ENCODE measurements at places on chromosomes 11 and 22.

GRCh38 chr11:57964660-57965059 lies 59.0 kb upstream of the OR9Q1 start:
- no peak for DNase-seq

DNA sequence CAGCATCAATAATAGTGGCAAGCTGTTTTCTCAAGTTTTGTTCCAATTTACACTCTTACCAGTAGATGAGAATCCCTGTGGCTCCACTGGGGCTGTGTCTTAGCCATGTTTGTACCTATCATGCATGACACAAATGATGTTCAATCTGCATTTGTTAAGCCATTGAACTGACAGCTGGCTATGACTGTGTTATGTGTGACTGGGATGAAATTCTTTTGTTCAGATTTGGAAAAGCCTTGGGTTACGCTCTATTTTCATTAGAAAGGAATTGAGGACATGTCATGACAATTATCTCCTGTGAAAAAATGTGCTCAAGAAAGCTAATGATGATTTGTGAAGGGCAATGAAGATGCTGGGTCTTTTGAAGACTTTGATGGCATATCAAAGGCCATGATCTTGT lies 201.8 kb upstream of the LARGE1 start:
- no peak for DNase-seq

DNA sequence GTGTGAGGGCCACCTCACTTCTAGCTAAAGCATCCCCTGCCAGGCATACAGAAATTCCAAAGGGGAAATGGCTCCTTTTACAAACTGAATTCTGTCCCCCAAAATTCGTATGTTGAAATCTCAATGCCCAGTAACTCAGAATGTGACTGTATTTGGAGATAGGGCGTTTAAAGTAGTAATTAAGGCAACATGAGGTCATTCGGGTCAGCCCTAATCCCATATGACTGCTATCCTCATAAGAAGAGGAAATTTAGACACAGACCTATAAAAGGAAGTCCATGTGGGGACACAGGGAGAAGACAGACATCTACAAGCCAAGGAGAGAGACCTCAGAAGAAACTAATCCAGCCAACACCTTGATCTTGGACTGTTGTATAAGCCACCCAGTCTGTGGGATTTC lies 119.1 kb downstream of the CHST1 start:
- no peak for DNase-seq

GRCh38 chr11:33574331-33574730 lies 126.3 kb downstream of the C11orf91 start:
- DNase-seq, result peak; percentile 83

- DNase-seq, result no peak
Observed at GRCh38 chr11:8671651-8672062, 10.8 kb downstream of the TRIM66 start.

DNA sequence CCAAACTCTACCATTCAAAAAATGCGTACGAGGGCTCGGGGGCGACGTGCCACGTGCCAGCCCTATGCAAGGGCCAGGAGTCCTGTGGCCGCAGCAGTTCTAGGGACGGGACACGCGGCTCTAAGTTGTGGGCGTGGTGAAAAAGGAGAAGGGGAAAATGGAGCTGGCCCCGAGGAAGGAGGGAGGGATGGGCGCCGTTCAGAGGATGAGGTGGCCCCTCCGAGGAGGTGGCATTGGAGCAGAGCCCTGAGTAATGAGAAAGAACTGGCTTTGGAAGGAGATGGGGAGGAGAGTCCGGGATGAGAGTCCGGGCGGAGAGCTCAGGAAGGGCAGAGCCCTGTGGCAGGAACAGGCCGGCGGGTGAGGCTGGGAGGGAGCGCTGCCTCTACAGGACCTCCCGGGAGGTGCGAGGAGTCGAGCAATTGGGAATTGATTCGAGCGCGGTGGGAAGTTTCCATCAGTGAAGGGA lies 21.0 kb downstream of the OTUB1 start:
- DNase-seq, result peak; percentile 21

- no peak for DNase-seq
Observed at GRCh38 chr11:34860518-34860917, 55.7 kb downstream of the APIP start.

- DNase-seq, result no peak
Observed at GRCh38 chr11:134152696-134153095, 71.1 kb downstream of the NCAPD3 start.

- peak; percentile 67 for DNase-seq
Observed at GRCh38 chr22:27336151-27337090, 465.1 kb downstream of the MN1 start.

DNA sequence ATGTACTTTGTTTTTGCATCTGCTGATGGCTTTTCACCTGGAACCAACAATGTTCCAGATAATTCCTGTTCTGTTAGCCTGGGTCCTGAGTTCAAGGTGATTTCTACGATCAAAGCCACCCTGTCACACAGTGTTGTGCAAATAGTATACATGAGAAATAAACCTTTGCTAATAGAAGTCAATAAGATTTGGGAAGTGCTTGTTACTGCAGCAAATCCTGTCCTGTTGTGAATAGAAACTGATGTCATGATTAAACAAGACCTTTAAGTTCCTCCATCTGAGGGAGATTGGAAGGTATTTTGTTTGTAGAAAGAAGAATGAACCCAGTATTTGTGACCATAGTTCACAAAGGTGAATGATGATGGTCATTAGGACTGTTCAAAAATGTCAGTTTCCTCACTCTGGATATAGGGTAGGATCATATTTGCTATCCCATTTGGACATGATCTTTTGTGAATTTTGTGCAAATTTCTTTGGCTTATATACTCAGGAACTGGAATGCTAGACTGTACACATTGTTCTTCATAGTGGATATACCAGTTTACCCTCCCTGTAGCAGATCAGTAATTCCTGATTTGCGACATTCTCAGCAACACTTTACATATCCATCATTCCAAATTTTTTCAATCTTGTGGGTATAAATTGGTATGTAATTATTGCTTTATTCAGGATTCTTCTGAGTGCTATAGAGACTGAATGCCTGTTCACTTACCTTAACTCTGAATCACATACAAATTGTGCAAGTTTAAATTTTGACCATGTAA lies 428.5 kb downstream of the METTL15 start:
- no peak for DNase-seq

DNA sequence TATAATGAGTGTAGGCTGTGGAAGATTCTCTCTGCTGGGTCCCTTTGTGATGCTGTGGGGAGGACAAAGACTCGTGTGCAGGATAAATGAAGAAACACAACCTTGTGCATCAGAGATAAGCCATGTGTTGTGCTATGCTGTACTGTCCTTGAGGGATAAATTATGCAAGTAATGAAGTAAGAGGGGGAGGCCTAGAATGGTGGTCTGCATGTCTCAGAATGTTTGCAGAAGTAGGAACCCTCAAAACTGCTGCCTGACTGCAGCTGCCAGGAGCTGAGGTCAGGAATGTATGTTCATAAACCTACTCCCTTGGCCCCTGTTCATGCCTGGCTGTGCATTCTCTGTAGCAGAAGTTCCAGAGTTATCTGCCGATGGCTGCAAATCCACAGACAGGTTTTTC lies 4.6 kb upstream of the SMCO4 start:
- no peak for DNase-seq

- DNase-seq, result no peak
Observed at GRCh38 chr11:120786206-120786735, 237.6 kb upstream of the TBCEL start.

- DNase-seq, result peak; percentile 96
Observed at GRCh38 chr11:11813288-11813962, 28.3 kb upstream of the USP47 start.

DNA sequence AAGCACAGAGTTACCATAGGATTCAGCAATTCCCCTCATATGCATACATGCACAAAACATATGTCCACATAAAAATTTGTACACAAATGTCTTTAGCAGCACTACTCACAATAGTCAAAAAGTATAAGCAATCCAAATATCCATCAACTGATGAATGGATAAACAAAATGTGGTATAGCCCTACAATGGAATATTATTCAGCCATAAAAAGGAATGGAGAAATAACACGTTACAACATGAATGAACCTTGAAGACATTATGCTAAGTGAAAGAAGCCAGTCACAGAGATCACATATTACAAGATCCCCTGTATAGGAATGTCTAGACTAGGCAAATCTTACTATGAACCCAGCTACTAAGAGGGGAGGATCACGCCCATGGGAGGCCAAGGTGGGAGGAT lies 7.2 kb downstream of the PRR14L start:
- DNase-seq, result no peak

- DNase-seq, result peak; percentile 58
Observed at GRCh38 chr11:48006301-48006992, 26.1 kb downstream of the PTPRJ start.

DNA sequence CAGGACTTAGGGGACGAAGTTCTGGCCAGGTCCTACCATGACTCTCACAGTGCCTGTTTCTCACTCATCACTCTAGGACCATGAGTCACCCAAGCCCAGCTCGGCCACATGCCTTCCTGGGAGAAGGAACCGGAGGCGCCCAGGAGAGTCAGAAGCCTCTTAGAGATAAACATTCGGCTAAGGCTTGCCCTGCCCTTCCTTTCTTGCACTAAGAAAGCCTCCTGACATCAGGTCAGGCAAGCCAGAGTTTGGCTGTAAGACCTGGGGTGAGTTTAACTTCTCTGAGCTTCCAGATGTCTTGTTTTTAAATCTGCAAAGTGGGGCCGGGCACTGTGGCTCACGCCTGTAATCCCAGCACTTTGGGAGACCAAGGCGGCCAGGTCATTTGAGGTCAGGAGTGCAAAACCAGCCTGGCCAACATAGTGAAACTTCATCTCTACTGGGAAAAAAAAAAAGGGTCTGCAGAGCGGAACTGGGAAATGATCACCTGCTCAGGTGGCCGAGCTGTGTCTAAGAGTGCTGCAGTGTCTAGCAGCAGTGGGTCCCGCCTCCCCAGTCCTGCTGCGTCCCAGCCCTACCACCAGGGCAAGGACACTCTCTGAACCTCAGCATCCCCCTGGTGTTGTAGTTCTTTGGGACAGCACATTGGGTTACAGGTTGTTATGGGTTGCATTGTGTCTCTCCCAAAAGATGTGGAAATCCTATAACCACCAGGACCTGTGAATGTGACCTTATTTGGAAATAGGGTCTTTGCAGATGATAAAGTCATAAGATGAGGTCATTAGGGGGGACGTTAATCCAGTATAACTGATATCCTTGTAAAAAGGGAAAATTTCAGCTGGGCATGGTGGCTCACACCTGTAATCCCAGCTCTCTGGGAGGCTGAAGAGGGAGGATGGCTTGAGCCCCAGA lies 1.8 kb upstream of the CARS1 start:
- DNase-seq, result peak; percentile 78

DNA sequence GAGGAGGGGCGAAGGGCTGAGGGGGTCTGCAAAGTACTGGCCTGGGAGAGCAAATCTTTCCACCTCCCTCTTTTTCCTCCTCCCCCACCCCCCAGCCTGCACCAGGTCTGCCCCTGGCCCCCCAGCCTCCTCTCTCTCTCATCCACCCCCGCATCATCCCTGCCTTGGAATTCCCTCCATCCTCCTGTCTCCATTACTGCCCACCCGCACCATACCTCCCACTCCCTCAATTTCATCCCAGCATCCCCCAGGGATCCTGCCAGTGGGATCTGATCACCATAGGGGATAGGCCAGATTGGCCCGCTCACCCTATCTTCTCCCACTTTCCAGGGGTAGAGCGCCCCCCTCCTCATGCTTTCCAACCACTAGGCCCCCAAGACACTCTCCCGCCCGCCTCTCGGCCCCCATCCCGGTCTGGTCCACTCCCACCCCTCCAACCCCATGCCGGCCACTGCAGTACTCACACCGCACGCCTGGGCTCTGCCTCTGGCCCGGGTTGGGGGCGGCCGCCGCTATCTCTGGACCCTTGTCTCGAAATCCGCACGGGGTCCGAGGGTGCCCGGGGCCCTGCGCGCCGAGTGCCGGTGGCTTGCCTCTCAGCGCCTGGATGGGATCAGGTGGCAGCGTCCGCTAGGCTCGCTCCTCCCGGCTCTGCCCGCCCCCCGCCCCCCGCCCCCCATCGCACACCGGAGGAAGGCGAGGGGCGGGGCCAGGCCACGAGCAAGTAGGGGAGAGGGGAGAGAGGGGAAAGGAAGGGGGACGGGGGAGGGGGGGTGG lies at the start of gene GAL3ST3:
GAL3ST3 (minus strand) TSS at position 615 of the 777 bp plus-strand sequence. CDS start 3,746 bp downstream, outside the sequence.
- DNase-seq, result no peak

- DNase-seq, result no peak
Observed at GRCh38 chr11:2293984-2294925, 7.5 kb downstream of the C11orf21 start.

DNA sequence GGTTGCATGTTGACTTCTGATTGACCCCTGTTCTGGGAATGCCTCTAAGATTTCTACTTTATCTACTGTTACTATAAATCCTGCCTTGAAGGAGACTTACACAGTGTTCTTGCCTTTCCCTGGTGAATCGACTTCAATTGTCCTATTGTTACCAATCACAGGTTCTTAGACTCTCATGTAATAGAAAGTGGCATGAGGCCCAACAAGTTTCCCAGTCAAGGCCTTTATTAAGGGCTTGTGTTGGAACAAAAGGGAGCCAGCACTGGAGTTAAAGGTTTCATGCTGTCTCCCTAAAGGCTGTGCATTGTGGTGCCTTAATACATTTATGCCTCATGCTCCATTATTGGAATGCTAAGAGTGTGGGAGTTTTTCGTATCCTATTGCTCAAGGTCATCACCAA lies 23.3 kb downstream of the MS4A2 start:
- no peak for DNase-seq

DNA sequence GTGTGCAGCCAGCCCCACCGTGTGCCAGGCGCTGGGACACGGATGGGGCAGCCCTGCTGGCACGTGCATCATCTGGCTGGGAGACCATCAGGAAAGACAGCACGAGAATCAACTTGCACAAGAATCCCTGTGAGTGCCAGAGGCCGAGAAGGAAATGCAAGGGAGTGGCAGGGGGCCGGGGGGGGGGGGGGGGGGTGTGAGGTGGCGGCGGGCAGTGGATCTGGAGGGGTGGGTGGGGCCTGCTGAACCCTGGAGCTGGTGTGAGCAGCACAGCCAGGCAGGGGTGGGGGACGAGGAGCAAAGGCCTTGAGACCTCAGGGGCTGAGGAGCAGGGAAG lies 14.0 kb upstream of the FLRT1 start:
- no peak for DNase-seq

DNA sequence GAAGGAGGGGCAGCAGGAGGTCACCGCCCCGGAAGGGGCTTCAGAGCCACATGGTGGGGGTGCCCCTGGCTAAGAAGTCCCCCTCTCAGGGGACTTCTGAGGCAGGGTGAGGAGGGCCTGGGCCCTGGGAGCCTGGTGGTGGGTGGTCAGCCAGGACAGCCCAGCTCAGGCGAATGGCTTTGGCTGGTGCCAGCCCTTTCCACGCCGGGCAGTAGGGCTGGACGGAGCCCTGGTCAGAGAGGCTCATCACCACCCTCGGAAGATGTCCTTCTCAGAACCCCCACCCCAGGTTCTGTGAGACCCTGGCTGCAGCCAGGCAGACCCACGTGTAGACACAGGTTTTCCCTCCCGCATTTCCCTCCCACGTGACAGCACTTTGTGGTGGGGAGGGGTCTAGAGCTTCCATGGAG lies 35.9 kb downstream of the OSBPL5 start:
- DNase-seq, result no peak
